ENCODE measurements at places on chromosomes 11 and 22.

DNA sequence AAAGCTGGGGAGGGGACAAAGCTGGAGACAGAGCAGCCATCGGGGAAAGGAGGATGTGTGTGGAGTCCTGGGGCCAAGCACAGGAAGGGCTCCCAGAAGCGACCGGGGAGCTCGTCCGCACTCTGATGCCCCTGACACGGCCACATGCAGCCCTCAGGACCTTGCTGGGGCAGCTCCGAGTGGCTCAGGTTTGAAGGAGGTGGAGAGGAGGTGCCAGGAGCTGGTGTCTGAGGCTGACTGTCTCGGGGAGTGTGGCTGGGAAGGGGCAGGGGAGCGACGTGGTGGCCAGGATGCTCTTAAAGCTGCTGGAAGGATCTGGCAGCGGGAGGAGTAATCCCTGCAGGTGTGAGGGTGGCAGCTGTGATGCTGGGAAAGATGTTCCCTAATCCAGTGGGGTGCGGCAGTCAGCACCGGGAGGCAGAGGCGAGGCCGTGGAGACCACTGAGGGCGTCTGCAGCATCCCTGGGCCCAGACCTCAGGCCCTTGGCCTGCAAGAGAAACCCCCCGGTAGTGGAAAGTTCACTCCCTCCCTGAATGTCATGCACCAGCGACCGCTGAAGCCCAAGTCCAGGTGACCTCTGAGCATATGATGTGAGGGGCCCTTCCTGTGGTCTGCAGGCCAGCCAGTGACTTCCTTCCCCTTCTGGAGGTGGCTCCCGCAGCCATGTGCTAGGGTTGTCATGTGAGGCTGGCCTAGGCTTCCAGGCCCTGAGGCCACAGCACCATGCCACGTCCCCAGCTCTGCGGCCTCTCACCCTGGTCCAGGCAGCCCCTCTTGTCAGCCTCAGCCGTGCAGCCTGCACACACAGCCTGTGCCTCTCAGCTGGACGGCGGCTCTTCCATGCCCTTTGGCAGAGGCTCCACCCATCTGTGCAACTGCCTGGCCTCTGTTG is 17.2 kb upstream of the CTSD start:
- DNase-seq: no peak

DNA sequence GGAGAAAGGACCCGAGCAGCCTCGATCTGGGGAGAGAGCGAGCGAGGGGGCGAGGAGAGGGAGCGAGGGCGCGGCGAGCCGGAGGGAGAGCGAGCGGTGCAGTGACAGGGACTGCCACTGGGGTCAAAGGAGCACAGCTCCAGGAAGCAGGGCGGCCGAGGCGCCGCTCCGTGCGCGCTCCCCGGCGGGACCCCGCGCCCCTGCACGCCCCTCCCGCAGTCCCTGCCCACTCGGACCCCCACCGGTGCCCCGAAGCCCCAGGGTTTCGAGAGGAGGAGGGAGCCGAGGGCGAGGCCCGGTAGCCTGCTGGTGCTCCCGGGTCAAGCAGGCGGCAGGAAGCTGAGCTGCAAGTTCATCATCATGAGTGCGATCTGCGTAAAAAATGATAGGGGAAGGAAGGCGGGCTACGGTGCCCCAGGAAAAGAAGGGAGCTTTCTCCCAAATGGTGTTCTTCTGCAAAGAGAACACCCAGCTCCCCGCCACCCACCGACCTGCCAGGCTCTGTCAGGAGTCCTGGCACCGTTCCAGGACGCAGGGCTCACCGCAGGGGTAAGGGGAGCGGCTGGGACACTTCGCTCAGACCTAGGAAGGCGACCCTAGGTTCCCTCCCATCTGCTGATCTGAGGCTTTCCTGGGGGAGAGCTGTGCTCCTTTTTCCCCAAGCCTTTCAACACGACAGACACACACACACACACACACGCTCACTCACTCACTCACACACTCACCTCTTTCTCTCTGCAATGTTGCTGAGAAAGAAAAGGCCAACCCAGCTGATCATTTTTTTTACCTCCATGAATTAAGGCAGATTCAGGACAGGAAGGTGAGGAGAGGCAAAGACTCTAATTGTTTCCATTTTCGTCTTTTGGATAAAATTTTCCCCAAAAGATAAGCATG is at the start of gene MPPED2:
Gene MPPED2 (minus strand): TSS at position 103 of the 894 bp plus-strand sequence. CDS start 5,980 bp downstream, outside the sequence.
- no peak for DNase-seq

DNA sequence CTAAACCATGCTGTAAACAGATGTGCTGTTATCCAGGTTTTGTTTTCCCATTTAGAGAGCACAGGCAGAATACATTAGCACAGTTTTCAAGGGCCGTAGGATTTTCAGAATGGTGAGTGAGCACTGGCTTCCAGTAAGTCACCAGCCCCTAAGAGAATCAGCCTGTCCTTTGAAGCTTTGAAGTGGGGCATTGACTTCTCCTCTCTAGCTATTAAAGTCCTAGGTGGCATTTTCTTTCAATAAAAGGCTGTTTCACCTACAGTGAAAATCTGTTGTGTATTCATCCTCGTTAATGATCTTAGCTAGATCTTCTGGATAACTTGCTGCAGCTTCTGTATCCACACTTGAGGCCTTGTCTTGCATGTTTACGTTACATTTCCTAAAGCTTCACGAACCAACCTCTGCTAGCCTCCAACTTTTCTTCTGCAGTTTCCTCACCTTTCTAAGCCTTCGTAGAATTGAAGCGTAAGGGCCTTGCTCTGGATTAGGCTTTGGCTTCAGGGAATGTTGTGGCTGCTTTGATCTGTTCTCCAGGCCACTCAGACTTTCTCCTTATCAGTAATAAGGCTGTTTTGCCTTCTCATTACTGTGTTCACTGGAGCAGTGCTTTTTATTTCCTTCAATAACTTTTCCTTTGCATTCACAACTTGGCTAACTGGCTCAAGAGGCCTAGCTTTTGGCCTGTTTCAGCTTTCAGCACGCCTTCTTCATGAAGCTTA is 15.5 kb downstream of the CECR2 start:
- no peak for DNase-seq

GRCh38 chr22:40434106-40434505 is 63.7 kb downstream of the SGSM3 start:
- DNase-seq: no peak

DNA sequence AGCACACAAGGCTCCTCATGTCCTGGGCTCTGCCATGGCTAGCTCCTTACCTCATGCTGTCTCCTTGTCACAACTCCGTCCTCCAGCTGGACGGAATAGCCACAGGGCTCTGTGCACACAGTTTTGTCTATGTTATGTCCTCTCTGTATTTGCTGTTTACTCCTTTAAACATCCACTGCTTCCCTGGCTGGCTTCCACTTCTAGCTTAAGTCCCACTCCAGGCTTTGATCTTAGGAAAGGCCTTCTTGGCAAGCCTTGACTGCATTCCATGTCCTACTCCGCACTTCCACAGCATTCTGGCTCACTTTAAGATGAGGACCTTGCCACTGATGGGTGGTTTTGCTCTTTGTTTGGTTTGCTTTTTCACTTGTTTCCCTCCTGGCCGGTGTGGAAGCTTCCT is 22.9 kb upstream of the ROBO3 start:
- DNase-seq: no peak

DNA sequence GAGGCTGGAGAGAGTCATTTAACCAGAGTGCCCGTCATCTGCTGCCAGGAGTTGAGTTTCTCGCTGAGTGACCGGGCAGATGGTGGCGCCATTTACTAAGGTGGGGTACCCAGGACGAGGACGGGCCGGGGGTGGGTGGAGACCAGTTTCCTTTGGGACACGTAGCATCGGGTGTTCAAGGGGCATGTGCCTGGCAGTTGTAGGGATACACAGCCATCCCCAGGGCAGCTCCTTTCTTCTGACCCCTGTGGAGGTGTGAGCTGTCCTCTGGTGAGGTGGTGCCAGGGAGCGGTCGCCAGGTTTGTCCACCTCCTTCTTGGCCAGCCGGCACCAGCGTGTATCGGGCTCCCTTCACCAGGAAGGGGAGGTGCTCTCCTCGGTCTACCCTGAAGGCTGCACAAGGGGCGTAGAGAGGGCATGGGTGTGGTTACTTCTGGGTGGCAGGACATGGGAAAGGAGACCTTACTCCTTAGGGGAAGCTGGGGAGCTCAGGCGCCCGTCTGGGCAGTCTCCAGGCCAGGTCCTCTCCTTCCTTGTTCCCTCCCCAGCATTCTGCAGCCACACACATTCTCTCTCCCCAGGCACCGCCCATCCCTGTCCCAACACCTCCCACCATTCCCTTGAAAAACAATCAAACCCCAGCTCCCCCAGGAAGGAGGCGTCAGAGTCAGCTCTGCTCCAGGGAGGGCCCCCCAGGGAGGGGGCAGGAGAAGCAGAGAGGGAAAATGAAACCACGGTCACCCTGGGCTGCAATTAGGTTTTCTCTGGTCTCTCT is 10.3 kb upstream of the MB start:
- DNase-seq: peak; percentile 28

GRCh38 chr11:57742087-57742452 is 779 bp downstream of the SELENOH start:
- DNase-seq: no peak

- DNase-seq: no peak
Measured at GRCh38 chr22:27317096-27317495, 484.5 kb downstream of the MN1 start.

DNA sequence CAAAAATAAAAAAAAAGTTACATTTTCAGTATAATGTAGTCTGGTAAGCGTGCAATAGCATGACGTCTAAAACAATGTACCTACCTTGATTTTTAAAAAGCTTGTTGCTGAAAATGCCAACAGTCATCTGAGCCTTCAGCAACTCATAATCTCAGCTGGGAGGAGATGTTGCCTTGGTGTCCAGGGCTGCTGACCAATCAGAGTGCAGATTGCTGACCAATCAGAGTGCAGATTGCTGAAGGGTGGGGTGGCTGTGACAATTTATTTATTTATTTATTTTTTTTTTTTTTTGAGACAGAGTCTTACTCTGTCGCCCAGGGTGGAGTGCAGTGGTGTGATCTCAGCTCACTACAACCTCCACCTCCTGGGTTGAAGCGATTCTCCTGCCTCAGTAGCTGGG is 17.8 kb downstream of the ZBED4 start:
- DNase-seq: no peak

DNA sequence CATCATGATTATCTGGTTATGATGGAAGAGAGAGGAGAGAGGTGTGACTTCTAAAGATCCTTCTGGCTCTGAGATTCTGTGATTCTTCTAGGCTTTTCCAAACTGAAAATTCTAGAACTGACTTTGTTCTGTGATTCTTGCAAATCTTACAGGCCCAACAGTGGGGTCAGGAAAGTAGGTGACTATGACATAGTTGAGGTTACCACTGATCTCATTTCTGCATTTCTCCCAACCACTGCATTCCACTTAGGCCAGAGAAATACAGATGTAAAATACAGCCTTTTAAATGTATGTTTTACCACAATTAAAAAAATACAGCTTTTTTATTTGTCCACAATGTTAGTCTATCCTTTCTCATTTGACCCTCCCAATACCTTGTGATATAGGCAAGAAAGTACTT is 83.7 kb downstream of the STIM1 start:
- no peak for DNase-seq

DNA sequence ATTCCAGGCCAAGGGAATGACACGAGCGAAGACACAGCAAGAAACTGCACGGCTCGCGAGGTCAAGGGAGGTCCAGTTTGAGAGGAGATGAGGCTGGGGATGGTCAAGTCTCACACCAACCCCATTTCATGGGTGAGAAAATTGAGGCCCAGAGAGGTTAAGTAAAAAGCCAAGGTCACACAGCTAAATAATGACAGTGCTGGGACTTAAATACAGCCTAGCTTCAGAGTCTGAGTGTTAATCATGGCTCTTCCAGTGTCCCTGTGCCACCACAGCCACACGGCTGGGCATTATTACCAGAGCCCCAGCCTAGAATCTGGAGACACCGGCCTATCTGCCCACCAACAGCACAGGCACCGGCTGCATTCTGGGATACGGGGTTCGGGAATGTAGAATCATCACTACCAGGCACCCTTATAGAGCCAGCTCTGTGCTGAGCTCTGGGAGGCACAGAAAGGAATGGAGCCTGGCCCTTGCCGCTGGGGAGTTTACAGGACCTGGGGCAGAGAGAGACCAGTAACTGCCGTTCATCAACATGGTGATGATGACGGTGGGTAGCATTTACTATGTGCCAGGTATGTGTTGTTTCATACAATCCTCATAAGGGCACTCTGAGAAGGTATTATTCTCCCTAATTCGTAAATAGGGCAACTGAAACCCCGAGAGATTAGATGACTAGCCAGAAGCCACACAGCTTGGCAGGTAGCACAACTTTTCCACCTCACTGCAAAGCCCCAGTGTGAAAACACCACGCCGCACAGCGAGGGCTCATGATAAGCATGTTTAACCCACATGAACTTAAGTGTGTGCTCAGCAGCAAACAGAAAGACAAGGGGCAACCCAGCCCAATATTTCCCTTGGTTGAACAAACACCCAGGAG is 51.8 kb downstream of the CD6 start:
- peak; percentile 52 for DNase-seq

GRCh38 chr11:28697920-28698827 is 590.0 kb downstream of the METTL15 start:
- no peak for DNase-seq

DNA sequence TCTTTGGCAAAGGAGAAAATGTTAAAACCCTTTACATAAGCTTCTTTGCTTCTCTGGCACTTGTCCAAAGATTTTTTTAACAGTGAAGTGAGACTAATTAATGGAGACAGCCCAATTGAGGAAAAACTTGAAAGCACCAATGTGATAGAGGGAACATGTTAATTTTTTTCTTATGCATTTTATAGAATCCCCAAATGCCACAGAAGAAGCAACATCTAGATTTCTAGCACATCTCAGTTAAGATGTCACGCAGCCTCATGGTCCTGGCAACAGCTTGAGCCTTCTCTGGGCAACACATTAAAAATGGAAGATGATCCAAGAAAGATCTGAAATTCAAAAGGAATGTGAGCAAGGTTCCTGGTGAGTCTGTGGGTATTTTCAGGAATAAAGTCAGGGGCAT is 48.5 kb downstream of the PACSIN2 start:
- no peak for DNase-seq

- no peak for DNase-seq
Measured at GRCh38 chr22:46855681-46856080, 93.2 kb downstream of the TBC1D22A start.

GRCh38 chr11:5831196-5831829 is 10.4 kb downstream of the OR52E6 start:
- DNase-seq: no peak

DNA sequence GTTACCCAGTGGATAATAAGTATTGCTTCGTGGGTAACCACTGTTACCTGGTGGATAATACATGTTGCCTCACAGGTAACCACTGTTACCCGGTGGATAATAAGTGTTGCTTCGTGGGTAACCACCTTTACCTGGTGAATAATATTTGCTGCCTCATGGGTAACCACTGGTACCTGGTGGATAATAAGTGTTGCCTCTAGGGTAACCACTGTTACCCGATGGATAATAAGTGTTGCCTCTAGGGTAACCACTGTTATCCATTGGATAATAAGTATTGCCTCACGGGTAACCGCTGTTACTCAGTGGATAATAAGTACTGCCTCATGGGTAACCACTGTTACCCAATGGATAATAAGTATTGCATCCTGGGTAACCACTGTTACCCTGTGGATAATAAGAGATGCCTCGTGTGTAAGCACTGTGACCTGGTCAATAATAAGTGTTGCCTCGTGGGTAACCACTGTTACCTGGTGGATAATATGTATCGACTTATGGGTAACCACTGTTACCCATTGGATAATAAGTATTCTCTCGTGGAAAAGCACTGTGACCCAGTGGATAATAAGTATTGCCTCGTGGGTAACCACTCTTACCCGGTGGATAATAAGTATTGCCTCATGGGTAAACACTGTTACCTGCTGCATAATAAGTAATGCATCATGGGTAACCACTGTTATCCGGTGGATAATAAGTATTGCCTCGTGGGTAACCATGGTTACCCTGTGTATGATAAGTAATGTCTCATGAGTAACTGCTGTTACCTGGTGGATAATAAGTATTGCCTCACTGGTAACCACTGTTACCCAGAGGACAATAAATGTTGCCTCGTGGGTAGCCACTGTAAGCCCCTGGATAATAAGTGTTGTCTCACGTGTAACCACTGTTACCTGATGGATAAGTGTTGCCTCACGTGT is 20.1 kb upstream of the NXPE4 start:
- no peak for DNase-seq
